ENCODE measurements at places on chromosomes 3 and 15.

GRCh38 chr15:74193299-74193718, 9.3 kb downstream of the STRA6 start:
- DNase-seq: no peak

DNA sequence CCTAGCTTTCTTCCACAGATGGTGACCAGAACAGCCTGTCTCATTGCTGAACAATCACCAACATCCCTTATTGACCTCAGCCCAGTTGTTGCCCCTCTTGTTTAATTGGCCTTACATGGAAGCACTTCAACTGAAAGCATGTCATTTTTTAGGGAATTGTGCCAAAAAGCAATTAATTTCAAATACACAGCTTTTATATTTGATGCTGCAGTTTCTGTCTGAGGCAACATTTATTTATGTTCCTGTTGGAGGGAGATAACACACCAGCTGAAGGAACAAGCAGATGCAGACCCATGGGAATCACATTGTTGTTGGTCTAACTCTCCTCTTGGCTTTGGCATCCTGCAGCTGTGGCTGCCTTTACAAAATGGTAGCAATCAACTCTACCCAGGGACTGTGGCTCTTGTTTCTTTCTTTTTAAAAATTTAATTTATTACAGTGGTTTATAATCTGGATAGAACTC, 498.1 kb upstream of the RGMA start:
- no peak for DNase-seq

- no peak for DNase-seq
Measured at GRCh38 chr3:188059351-188059750, 94.6 kb upstream of the LPP start.

DNA sequence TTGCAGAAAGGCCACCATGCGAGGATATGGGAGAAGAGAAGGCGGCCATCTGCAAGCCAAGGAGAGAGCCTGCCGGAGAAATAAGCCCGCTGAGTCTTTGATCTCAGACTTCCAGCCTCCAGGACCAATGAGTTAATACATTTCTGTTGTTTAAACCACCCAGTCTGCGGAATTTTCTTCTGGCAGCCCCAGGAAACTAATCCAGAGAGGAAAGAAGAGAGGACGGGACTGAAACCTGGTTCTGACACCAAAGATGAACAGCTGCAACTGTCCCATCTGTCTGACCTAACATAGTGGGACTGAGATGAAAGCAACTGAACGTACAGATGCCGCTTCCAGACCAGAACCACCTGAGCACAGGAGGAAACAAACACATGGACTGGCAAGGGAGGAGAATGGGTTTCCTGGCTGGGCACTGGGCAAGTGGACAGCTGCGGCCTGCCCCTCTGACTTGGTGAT, 32.3 kb downstream of the VGLL4 start:
- DNase-seq: no peak

- no peak for DNase-seq
Measured at GRCh38 chr3:127865941-127866340, 43.6 kb upstream of the MGLL start.

Data from NCI-H460 (cell line).